NCI-H526 treated with DMSO at 0.1 percent for 48 hours (cell line): ENCODE measurements at places on chromosomes 7 and 10.
A peak's percentile ranks its signal among the peaks of the same experiment; 100 is the strongest.

- peak; percentile 17 for DNase-seq
Measured at GRCh38 chr10:87842776-87843497, 20.4 kb downstream of the KLLN start.

- DNase-seq: no peak
Measured at GRCh38 chr10:50393784-50394467, 142.6 kb upstream of the ASAH2 start.

GRCh38 chr10:11341283-11341960 is 270.0 kb downstream of the USP6NL start:
- DNase-seq: no peak

DNA sequence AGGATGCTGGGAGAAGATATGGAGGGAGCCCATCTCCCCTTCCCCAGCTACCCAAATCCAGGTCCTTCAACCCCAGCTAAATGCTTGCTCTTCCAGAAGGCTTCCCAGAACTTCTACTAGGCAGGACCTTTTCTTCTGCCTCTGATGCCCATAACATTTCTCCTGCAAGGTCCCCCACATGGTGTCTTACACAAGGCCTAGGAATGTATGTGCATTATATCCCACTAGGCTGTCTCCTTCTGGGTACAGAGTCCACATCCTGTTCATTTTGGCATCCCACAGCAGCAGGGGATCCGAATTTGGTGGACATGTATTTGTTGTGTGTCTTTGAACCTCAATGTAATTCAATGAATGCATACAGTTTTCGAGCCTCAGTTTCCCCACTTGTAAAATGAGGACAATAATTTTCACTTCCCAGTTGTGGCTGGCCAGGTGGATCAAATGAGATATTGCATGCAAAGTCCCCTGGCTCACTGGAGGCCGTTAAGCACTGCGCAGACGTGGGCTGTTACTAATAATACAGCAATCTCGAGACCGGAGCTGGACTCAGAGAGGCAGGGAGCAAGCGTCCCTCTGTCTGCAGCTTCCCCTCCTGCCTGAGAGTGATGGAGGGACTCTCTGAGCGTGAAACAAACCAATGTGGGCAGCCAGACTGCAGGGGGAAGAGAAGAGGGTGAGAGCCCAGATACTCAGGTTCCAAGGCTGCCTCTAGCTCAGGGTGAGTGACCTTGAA is 18.6 kb upstream of the YWHAG start:
- DNase-seq: no peak

- no peak for DNase-seq
Measured at GRCh38 chr10:102661658-102662028, 17.4 kb downstream of the TRIM8 start.

DNA sequence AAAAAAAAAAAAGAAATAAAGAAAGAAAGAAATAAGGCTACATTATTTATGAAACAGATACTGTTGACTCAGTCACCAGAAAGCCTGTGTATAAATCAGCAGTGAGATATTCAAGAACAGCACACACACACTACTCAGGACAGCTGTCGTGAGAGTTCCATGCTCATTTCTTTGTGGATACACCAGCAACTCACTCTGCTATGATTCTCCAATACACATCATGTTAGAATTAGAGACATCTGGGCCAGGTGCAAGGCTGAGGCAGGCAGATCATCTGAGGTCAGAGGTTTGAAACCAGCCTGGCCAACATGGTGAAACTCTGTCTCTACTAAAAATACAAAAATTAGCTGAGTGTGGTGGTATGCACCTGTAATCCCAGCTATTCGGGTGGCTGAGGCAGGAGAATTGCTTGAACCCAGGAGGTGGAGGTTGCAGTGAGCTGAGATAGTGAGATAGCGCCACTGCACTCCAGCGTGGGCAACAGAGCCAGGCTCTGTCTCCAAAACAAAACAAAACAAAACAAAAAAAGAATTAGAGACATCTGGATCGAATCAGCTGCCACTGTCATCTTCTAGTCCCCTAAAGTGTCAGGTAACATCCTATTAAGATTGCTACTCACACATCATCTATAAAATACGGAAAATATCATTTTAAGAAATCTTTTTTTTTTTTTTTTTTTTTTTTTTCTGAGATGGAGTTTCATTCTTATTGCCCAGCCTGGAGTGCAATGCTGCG is 11.2 kb upstream of the NUPR2 start:
- DNase-seq: no peak

GRCh38 chr10:125080984-125081383 is 79.4 kb downstream of the CTBP2 start:
- DNase-seq: no peak

DNA sequence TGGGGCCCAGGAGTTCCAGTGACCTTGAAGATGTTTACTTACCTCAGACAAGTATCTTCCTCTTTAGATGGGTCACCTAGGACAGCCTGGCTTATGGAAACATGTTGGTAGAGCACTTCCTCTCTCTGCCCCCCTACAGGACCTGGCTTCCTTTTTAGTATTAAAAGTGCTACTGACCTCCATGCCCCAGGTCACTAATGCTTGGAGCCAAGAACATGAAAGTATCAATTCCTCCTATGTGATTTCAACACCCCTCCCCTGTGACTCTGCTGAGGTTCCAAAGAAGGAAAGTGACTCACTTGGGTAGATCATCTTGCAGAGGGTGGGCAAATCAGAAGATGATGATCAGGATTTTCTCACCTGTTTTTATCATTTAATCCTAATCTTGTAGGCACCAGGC is 125.3 kb upstream of the CCDC6 start:
- no peak for DNase-seq

DNA sequence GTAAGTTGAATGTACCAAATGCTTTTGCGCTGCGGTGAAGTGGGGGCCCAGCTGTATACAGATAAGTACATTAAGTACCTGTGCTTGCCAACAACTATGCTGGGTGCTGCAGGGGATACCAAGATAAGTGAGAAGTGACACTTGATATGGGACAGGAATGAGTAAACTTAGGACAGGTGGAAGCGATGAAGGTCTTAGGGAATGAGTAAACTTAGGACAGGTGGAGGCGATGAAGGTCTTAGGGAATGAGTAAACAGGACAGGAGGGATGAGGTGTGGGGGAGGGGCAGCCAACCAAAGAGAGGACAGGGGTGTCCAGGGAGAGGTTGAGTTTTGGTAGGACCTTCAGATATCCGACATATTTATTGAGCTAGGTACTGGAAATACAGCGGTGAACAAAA is 1.4 kb downstream of the MDH2 start:
- DNase-seq: no peak

GRCh38 chr10:103645141-103646054 is 151.9 kb downstream of the NEURL1 start:
- no peak for DNase-seq

GRCh38 chr7:8094164-8095140 is 125.9 kb downstream of the GLCCI1 start:
- no peak for DNase-seq

- peak; percentile 78 for DNase-seq
Measured at GRCh38 chr10:72334196-72334824, 20.4 kb downstream of the DNAJB12 start.

- DNase-seq: no peak
Measured at GRCh38 chr10:48460182-48460581, 144.7 kb downstream of the ARHGAP22 start.

DNA sequence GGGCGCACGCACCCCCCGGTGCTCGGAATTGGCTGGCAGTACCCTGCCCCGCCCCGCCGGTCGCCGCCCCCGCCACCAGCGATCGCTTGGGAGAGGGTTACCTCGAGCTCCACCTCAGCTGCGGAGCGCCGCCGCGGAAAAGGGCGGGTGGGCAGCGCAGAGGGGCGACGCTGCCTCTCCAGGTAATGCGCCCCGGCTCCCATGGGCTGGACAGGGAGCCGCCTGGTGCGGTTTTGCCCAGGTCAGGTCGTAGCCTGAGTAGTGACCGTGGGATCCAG is 1.3 kb downstream of the PFKFB3 start:
- no peak for DNase-seq

DNA sequence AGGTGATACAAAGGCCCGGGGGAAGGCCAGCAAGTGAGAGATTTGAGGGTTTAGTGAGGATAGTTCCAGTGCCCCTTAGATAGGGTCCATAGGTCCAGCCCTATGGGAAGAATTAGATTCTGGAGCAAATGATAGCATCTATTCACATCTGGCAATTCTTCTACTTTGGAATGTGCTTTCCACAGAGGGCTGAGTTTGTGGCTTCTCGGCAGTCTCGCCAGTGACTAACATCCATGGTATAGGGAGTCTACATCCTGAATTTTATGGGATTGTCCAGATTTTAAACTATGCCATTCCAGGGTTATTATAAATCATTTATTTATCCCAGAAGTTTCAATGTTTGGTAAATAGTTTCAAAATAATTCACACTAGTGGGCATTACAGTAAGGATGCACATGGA is 207.3 kb upstream of the ADO start:
- DNase-seq: no peak

- no peak for DNase-seq
Measured at GRCh38 chr7:157139111-157139809, 534 bp downstream of the UBE3C start.

DNA sequence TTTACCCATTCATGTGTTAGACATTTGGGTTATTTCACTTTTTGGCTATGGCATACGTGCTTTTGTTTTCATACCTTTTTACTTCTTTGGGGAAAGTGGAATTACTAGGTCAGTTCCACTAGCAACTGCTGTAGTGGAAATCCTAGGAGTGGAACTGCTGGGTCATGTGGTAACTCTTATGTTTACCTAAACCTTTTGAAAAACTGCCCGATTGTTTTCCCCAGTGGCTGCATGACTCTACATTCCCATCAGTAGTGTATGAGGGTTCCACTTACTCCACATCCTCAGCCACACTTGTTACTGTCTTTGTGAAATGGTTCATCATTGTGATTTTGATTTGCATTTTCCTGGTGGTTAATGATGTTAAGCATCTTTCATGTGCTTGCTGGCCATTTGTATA is 82.3 kb downstream of the TAX1BP1 start:
- no peak for DNase-seq

- no peak for DNase-seq
Measured at GRCh38 chr10:70648427-70648826, 23.9 kb upstream of the ADAMTS14 start.

- peak; percentile 87 for DNase-seq
Measured at GRCh38 chr10:3785251-3785850, 342 bp upstream of the KLF6 start.

DNA sequence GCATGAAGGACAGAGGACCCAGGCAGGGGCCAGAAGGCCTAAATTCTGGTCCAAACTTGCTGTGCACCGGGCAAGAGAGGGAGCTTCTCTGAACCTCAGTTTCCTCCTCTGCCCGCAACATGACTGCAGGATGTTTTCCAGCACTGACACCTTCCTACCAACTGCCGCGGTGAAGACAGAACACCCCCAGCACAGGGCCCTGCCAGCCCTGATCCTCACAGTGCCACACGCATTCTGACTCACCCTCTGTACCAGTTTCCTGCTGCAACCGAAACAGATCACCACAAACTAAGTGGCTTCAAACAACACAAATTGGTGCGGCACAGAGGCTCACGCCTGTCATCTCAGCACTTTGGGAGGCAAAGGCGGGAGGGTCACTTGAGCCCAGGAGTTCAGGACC is 18.1 kb downstream of the MAD1L1 start:
- no peak for DNase-seq

DNA sequence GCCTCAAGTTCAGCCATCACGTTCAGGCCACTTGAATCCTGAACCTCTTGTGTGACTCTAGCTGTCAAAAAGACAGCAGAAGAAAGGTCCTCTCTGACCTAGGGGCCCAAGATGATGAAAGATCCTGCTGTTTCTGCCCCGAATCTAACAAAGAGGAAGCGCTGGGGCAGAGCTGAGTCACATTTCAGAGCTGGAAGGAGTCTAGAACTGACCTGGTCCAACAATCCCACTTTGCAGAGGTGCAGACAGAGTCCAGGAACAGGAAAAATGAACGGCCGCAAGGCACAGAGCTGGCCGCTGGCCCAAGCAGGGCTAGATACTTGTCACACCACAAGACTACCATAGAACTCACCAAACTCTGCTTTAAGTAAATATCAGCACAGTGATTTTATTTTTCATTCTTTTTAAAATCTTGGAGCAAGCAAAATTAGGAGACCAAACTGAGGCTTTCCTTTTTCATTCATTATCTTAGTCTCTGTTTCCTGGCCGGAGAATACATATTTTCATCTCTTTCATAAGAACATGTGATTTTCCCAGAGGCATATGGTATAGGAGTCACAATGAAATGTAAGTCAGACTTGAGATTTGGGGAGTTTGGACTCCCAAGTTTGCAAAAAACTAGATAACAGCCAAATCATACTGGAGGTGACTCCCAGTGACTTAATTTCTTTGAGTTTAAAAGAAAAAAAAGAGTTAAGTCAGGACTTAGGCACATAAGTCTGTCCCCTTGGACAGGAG is 52.8 kb downstream of the CHST15 start:
- no peak for DNase-seq

GRCh38 chr10:87626422-87626892 is 33.2 kb upstream of the PAPSS2 start:
- DNase-seq: no peak

- no peak for DNase-seq
Measured at GRCh38 chr10:82908751-82909150, 1033.8 kb downstream of the NRG3 start.

DNA sequence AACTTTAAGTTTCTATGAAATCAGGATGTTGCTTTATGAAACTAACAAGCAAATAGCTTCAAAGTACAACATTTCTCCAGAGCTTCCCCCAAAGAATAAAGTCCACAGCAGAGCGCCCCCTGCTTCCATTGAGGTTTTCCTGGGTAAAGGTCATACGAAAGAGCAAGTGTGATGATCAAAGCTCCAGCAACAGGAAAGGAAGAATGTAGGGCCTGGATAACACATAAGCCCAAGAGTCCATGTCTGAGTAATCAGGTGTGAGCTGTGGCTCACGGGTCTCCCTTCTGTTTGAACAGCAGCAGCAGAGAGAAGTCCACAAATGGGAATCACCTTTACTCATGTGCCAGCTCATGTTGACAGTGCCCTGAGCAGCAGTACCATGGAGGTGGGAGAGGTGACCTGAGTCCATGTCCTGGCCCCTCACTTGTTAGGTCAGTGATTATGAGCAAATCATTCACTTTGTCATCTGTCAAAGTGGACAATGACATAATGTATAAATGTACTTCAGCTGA is 50.5 kb downstream of the MRPL32 start:
- DNase-seq: no peak

GRCh38 chr7:3616306-3616705 is 315.3 kb downstream of the SDK1 start:
- DNase-seq: no peak

DNA sequence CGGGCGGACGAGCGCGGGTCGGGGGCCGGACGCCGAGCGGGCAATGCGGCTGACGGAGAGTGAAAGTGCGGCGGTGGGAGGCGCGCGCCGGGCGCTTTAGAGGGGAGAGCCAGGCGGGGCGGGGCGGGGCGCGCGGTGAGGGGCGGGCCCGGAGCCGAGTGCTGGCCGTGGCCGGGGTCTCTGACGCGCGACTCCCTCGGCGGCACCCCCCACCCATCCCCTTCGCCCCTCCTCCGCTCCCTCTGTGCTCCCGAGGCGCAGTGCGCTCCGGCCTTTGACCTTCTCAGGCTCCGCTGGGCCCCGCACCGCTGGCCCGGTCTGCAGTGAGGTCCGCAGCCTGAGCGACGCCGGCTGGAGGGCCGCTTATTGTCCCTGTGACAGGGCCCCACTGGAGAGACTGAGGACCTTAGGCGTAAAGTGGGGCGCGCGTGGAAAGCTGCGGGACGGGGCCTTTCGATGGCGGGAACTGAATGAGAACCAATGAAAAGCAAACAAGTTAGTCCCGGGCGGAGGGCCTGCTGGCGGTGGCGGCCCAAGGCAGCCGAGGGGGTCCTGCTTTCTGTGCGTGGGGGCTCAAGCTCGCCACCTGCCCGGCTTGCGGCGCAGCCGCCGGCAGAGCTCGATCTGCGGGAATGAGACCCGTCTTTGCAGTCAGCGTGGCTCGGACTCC is at the start of gene CXCL12:
Gene CXCL12 (minus strand): TSS at position 72 of the 670 bp plus-strand sequence. CDS start 92 bp downstream, outside the sequence.
- DNase-seq: no peak
